ENCODE measurements at places on chromosomes 6 and 20.

GRCh38 chr20:59194023-59194935, 30.7 kb downstream of the ZNF831 start:
- no peak for DNase-seq

GRCh38 chr6:71338540-71339316, 50.1 kb downstream of the OGFRL1 start:
- no peak for DNase-seq

DNA sequence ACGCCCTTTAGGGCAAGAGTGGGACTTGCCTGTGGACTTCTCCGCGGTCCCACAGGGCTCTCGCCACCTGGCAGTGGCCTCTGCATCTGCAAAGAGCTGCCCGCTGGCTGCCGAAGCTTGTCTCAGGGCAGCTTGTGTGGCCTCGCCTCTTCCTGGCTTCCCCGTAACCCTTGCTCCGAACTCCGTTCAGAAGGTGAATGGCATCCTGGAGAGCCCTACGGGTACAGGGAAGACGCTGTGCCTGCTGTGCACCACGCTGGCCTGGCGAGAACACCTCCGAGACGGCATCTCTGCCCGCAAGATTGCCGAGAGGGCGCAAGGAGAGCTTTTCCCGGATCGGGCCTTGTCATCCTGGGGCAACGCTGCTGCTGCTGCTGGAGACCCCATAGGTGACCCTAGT, 3.0 kb downstream of the RTEL1 start:
- no peak for DNase-seq

GRCh38 chr6:106017454-106017853, 68.7 kb upstream of the PRDM1 start:
- DNase-seq, result no peak

DNA sequence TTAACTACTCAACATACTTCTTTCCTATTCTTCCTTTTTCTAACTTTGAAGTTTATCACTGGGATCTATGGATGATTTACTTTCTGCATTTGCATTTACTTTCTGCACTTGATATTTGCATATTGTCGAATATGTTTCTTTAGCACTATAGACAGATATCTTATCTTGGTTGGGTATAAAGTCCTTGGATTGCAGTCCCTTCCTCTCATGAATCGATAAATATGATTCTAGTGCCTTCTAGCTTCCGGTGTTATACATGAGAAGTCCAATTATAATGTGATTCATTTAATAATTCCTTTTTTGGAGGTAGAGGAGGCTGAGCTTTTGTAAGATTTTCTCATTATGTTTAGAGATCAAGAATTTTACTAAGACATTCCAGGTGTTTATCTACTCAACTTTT, 321.2 kb upstream of the RUNX2 start:
- no peak for DNase-seq

DNA sequence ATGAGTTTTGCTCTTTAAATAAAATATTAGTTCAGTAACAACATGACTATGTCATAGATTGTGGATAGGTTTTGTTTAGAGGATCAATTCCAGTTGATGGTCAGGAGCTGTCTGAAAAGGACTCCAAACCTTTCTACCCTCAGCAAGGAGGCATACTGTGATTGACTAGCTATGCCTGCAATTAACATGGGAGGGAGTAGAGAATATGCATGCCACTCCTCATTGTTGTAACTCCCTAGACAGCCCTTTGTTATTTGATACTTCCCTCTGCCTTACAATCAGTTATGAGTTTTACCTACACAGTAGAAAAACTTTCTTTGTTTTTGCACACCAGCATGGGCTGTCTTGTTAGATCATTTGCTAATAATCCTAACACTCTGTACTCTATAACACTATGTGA, 1418.5 kb downstream of the KHDRBS2 start:
- no peak for DNase-seq

DNA sequence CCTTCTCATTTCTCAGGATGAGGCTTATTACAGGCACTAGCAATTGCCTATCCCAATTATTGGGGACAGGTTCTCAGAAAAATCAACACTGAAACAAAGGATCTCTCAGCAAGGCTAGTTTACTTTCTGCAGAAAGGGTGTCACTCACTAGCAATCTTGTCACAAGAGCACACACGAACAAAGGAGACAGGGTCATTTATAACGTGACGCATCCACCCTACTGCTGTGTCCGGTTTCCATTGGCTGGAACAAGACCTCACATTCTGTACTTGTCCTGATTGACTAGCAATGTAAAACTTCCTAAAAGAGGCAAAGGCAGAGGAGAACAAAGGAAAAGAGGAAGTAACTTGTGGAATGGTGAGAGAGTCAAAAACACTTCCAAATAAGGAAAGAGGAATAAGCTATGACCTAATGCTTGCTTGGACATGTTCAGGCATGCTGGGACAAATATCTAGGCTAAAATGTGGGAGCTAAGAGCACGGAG, 160.2 kb upstream of the STXBP5 start:
- DNase-seq, result peak; percentile 17

- DNase-seq, result no peak
Observed at GRCh38 chr6:167781868-167782267, 44.8 kb upstream of the AFDN start.

- no peak for DNase-seq
Observed at GRCh38 chr6:69894578-69895347, 28.4 kb downstream of the COL19A1 start.

DNA sequence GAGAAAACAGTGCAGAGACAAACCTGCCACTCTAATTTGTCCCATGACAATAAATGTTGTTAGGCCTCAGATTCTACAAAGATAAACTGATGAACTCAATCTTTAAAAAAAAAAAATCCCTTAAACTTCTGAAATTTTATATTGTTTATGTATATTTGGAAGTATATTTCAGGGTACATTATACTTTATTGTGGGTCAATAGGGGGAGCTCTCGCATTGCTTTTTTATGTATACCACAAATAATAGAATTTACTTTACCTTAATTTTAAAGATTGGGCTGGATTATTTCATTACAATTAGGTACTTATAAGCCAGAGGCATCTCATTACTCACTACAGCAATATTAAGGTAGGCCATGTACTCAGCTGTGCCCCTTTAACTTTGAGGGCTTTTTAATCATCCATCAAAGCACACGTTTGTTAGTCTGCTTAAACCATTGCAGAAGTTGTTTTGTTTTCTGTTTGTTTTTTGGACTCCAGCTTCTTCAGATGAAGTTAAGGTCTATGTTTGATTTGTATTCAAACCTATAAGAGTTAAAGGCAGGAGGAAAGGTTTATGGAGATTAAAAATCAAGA, 56.3 kb upstream of the EYA4 start:
- DNase-seq, result peak; percentile 5

DNA sequence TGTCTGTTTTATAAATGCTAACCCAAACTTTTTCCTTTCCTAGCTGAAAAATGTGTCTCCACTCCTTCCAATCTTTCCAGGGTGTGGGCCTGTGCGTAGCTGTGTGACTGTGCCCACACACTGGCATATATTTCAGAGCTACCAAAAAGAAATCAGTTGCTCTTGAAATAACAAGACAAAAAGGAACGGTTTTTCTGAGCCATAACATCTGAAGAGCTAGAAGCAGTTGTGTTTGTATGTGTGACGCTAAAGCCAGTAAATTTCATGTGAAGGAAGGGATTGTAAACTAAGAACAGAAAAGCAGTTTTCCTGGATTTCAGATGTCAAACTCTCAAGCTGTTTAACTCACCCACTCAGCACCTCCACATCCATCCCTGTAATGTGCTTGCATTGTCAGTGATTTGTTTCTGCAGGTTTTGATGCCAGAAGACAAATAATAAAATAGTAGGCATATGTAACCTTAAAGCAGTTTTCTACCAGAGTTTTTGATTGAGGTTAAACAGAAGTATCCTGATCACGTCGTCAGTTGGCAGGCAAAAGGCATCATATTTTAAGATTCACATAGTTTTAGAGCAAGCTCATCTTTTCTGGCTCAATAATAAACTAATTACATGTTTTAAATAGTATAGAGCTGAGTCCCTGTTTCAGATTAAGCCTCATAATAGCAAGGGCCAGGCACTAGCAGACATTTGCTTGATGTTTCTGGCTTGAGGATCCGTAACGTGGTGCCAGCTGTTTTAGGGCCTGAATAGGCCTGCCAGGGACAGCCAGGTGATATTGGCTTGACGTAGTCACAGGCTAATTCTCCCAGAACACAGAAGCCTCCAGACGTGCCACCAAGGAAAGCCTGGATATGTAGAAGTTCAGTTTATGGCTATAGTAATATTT, 90.9 kb downstream of the FOXO3 start:
- DNase-seq, result no peak

- no peak for DNase-seq
Observed at GRCh38 chr6:9398767-9399373, 963.5 kb upstream of the SLC35B3 start.

DNA sequence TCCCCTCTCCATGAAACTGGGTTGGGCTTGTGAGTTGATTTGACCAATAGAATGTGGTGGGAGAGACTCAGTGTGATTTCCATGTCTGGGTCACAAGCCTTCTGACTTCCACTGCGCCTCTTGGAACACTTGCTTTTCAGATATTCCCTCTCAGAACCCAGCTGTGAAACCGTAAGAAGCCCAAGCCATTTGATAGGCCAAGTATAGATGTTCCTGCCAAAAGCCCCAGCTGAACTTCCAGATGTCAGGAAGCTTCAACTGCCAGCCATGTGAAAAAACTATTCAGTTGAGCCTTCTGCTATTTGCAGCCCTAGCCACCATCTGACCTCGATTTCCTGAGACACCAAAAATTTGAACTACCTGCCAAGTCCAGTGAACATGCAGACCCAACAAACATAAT, 387.8 kb upstream of the GJE1 start:
- DNase-seq, result no peak

DNA sequence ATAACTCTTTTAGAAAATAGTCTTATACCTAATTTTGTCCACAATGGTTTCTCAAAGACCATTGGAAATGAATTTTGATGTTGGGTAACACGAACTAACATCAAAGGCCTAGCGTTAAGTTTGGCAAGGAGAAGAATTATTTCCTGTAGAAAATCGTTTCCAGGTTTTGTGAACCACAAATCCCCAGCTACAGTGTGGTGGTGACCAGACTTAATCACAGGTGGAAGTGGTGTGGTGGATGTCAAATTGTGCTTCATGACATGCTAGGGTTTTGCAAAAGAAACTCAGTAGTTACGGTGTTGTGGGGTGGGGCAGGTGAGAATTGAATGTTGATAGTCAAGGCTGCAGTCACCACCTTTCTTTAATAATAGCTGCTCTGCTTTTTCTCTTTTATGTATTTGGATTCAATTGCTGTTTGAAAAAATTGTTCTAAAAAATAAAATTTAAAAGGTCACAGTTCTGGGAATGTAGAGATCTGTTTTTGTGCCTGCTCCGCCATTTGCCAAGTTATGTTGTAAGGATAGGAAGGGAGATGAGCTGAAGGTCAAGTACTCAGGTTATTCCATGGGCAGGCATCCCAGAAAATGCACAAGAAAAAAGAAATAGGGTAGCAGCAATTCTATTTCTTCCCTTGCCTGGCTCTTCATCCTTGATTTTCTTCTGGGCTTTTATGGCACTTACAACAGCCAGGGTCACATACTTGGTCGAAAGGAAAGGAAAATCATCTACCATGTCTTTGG, 83.6 kb downstream of the F13A1 start:
- DNase-seq, result no peak

DNA sequence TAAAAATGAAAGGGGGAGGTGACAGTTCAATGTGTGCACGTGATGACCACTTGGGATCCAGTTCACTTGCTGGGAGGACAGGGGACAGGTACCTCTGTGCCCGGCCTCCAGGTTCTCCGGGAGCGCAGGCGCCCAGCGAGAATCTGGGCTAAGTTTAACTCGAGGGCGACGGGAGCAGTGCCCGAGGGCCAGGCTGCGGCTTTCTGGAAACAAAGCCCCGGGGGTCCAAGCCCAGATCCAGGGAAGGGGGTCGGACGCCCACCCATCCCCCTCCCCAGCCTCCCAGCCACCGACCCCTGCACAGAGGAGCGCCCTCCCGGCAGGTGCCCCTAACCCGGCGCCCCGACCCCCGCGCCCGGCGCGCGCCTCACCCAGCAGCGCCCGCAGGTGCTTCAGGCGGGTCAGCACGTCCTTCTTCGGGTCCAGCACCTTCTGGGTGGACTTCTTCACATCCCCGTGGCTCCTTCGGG, 405 bp downstream of the RALGAPA2 start:
- peak; percentile 4 for DNase-seq

GRCh38 chr6:71029555-71029954, 72.7 kb upstream of the B3GAT2 start:
- DNase-seq, result no peak

DNA sequence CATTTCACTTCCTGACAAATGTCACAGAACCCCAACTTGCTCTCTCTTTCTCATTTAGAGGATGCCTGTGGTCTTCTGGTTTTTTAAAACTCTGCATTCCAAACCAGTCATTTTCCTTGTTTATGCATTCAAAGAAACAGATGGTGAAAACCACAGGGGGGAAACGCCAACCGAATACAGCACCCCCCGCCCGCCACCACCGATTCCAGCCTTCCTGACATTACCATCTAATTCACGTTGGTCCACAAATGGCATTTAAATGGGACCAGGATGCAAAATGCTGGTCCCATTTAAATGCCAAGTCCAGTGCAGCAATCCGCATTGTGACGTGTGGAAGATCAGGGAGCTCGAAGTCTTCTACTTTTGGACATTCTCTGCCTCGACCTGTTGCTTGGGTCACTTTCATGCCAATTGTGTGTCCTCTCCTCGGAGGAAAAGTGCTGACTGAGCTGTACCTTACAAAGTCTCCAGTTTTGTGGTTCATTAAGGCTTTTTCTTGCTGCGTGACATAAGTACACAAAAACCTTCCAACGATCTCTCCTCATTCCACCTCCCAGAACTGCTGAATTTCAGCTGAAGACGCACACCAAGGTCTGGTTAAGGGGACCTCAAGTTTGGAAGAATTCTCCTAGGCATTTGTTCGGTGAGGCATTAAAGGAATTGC, 35.8 kb downstream of the NEDD9 start:
- no peak for DNase-seq

DNA sequence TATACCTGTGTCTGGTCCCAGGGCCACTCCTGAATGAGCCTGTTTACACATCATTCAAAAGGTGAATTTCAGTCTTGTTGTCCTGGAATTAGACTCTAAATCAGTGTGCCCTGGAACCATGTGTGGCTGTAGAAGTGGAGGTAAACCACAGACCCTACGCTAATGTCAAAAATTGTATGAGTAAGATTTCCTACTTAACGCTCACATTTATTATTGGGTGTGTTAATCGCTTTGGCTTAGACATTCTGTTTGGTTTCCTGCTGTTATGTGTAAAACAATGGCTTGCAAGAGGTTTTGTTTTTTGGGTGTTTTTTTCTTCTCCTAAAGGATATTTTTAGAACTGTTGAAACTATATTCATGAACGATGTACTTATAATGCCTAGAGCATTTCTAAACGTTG, 19.3 kb downstream of the PLCB1 start:
- DNase-seq, result no peak

GRCh38 chr6:1958257-1958656, 287.1 kb downstream of the GMDS start:
- no peak for DNase-seq

GRCh38 chr6:129195161-129195560, 312.2 kb downstream of the LAMA2 start:
- DNase-seq, result no peak

- DNase-seq, result no peak
Observed at GRCh38 chr20:34528921-34529297, 12.7 kb downstream of the DYNLRB1 start.

- no peak for DNase-seq
Observed at GRCh38 chr6:148837941-148838340, 91.1 kb downstream of the UST start.

All from ACHN (cell line).